Activated CD4-positive, alpha-beta T cell treated with anti-CD3 and anti-CD28 coated beads for 48 hours (primary cell): ENCODE measurements at places on chromosomes 5 and 9.
A peak's percentile ranks its signal among the peaks of the same experiment; 100 is the strongest.

- DNase-seq = no peak
Measured at GRCh38 chr9:135074354-135075233, 12.9 kb upstream of the OLFM1 start.

- DNase-seq = no peak
Measured at GRCh38 chr9:99966716-99967115, 60.3 kb downstream of the STX17 start.

- no peak for DNase-seq
Measured at GRCh38 chr5:102600964-102601363, 102.2 kb upstream of the SLCO6A1 start.

- DNase-seq = no peak
Measured at GRCh38 chr5:151295791-151296477, 7.6 kb downstream of the SLC36A3 start.

DNA sequence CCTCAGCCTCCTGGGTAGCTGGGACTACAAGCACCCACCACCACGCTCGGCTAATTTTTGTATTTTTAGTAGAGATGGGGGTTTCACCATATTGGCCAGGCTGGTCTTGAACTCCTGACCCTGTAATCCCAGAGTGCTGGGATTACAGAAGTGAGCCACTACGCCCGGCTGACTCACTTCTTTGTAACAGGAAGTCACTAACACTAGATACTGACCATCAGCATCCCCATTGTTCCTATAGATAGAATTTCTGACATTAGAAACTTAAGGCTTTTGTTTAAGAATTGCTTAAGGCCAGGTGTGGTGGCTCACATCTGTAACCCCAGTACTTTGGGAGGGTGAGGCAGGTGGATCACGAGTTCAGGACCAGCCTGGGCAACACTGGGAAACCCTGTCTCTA lies 42.2 kb downstream of the LEAP2 start:
- DNase-seq = no peak

DNA sequence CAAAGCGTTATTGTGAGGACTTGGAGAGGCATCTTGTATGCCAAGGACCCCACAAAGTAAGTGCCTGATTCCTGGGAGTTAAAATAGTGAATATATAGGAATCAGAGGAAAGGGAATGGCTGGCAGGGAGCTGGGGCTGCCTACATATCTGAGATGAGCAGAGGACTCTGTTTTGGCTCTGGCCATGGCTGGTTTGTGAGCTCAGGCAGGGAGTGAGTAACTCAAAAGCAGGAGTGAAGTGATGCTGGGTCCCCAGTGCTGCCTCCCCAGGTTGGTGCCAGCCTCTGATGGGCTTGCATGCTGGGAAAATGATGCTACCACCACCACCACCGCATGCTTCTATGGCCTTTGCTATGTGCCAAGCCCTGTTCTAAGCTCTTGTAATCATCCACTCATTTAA lies 246.0 kb upstream of the MVB12B start:
- DNase-seq = no peak

- DNase-seq = no peak
Measured at GRCh38 chr9:91486699-91487497, 63.3 kb upstream of the NFIL3 start.

- DNase-seq = peak; percentile 36
Measured at GRCh38 chr5:88251048-88251711, 17.5 kb downstream of the TMEM161B start.

DNA sequence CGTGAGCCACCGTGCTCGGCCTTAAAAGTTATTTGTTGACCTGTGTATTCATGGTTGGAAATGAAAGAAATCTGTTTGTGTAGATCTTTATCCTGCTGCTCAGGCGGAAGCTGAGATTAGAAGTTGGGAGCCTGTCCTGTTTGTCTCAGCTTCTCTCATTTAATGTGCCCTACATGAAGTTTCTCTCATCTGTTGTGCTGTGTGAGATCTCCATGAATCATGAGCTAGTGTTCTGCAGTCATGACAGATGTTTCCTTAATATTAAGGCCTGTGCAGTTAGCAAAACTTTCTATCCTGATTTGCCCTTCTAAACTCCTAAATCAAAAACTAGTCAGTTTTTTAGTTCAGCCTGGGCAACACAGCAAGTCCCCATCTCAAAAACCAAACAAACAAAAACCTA lies 59.5 kb downstream of the FAM78A start:
- no peak for DNase-seq

DNA sequence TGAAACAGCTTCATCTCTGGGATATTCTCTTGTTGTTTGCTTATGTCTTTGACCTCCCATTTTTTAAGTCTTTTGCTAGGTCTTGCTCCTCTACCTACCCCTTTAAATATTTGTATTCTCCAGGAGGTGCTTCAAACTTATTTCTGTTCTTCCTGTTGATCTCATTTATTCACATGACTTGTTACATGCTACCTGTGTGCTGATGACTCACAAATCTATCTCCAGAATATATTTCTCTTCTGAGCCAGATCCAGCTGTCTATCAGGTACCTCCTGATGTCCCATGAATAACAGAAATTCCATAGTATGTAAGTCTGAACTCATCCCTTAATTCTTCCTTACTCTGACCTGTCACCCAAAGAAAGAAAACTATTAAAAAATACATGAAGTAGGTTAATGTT lies 11.0 kb downstream of the NIPBL start:
- DNase-seq = no peak

- no peak for DNase-seq
Measured at GRCh38 chr9:129826344-129826743, 2.4 kb upstream of the TOR1A start.

DNA sequence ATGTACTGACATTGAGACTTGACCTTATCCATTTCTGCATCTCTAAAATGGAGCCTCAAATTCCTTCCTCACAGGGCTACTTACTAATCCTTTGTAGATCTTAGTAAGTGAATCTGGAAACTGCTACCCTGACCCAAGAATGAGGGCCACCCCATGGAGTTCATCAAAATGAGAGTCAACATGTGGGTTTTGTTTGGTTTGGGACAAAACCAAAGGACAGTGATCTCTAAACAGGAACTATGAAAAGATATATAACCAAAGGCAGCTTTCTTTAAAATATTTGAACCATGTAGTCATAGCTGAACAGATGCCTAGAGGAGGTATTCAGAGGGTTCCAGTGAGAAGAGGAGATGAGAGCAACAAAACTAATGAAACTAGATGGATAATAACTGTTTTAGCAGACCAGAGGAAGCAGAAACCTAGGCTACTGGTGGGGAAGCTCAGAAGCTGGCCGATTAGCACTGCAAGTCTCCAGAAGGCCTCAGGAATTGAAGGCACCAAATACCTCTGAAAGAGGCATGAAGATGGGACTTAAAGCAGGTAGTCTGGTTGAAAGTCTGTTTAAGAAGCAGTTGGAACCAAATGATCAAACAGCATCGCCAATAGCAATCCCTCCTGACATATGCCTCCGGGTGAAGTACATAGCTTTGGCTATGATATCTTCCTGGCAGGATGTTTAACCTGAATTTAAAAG lies 45.8 kb downstream of the THOC3 start:
- no peak for DNase-seq

GRCh38 chr9:127225801-127226625 lies 38.6 kb upstream of the GARNL3 start:
- DNase-seq = no peak

DNA sequence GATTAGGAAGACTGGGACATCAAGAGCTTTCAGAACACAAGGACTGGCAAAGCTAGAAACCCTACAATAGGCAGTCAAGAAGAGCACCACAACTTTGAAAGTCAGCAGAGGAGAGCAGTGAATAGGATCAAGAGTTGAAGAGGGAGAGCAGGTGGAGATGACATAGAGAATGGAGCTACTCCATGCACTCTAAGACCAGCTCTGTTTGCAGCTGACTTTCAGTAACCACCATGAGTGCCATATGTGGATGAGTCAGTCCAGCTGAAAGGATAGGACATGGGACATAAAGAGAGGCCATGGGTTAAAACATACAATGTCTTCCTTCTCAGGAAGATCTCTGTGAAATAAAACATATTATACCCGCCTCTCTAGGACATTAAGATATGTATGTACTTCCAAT lies 289.1 kb upstream of the KLF4 start:
- no peak for DNase-seq

GRCh38 chr9:35579130-35579529 lies 25.9 kb upstream of the TESK1 start:
- DNase-seq = peak; percentile 54

GRCh38 chr5:88548136-88548805 lies 279.6 kb upstream of the TMEM161B start:
- DNase-seq = no peak

GRCh38 chr5:131355971-131356528 lies 92.2 kb downstream of the CDC42SE2 start:
- DNase-seq = no peak

DNA sequence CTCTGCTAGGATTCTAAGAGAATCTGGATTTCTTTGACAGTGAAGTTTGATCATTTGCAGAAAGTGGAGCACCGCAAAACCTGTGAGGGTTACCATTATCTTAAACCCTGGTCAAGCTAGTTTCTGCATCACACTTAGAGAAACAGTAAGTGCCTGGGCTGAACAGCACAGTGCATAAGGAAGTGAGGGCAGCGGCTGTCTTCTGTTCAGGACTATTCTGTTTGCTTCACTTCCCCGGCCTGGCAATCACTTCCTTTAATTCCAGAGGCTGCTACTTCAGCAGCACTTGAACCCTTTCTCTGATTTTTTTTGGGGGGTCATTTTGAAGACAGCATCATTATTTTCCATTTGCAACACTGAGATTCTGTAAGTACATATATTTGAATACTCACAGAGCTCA lies 32.0 kb downstream of the SEMA6A start:
- DNase-seq = no peak

DNA sequence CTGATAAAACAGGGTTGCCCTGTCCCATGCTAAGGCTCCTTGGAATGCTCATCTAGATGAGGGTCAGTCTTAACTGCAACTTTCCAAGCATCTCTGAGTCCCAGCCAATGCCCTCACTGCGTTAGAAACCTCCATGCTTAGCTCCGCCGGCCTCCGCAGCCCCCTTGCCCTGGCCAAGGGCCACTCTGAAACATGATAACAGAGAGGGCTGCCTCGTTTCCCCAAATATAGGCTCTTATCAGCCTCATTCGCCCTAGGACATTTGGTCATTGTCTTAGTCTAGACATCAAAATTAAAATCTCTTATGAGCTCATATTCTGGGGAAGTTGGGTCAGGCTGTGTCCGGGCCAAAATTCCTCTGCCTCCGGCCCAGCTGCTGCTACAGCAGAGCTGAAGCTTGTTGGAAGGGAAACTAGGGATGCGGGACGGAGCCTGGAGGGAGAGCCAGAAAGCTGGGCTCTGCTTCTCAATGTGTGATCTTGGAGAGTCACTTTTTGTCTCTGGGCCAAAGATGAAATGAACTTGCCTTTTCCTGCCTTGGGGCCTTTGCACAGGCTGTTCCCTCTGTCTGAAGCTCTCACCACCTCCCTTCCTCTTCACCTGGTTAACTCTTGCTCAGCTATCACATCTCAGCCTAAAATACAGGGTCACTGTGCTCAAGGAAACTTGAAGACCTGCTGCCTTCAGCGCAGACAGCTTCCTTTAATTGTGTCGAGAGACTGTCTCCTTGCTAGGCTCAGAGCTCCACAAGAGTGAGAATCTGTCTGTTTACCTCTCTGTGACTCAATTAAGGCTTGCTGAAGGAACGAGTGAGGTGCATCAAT lies 191.3 kb downstream of the RGS3 start:
- DNase-seq = no peak

GRCh38 chr5:52073993-52074689 lies 690.9 kb downstream of the ISL1 start:
- no peak for DNase-seq

DNA sequence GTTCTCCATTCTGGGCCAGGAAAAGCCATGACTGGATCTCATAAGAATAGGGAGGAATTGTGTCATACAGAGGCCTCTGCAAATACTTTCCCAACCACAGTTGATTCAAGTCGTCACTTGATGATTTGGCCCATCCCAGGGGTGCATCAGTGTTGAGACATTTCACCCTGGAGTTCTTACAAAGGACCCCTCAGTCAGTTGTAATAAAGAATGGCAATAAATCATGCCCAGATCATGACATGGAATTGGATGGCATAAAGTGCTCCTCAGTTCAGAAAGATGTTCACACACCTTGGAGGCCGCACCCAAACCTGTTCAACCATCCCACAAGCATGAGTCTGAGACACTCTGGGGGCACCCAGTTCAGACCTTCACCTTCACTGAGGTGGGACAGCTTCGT lies 168.1 kb downstream of the NR3C1 start:
- no peak for DNase-seq

GRCh38 chr5:151739939-151740335 lies 18.5 kb downstream of the ATOX1 start:
- no peak for DNase-seq

- no peak for DNase-seq
Measured at GRCh38 chr5:144333336-144333920, 162.8 kb downstream of the KCTD16 start.

- no peak for DNase-seq
Measured at GRCh38 chr5:59583151-59583809, 310.2 kb downstream of the PDE4D start.

DNA sequence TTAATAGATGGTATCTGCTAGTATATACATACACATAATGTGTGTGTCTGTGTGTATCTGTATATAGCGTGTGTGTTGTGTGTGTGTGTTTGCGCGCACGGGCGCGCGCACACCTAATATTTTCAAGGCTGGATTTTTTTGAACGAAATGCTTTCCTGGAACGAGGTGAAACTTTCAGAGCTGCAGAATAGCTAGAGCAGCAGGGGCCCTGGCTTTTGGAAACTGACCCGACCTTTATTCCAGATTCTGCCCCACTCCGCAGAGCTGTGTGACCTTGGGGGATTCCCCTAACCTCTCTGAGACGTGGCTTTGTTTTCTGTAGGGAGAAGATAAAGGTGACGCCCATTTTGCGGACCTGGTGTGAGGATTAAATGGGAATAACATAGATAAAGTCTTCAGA lies 757 bp downstream of the FXN start:
- DNase-seq = peak; percentile 20

DNA sequence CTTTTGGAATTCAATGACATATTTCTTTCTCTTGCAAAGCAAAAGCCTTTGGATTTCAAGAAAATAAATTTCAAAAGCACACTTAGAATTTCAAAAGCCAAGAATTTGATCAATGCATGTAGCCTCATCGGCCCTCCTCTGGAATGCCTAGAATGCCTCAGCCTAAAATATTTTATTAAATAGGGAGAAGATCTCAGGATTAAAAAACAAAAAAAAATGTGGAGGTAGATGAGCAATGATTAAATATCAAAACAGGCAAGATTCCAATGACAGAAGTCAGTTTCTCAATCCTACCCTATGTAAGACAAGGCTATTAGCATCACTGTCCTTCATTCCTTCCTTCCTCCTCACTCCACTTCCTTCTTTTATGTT lies 169.0 kb downstream of the CDH6 start:
- no peak for DNase-seq

DNA sequence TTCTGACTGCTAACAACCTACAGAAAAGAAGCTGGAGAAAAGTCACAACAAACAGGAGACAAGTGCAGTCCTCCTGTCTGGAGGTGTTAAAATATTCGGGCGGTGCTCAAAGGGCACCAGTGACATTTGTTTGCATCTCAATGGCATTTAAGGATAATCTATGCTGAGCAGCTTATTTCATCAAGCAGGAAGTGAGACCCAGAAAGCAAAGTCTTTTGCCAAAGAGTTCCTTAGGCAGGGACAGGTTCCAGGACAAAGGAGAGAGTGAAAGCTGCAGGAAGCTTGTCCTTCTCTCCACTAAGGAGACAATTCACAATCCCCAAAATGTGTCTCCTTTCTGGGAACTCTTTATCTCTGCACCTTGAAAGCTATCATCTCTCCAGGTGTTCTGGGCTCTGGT lies 38.7 kb upstream of the CDK20 start:
- no peak for DNase-seq

GRCh38 chr5:179287071-179287470 lies 58.2 kb downstream of the ADAMTS2 start:
- no peak for DNase-seq
